Stimulated activated CD8-positive, alpha-beta memory T cell treated with anti-CD3 and anti-CD28 coated beads, Interleukin-4, amount 100 ng/mL, for 4 hours (primary cell): ENCODE measurements at places on chromosomes 6 and 20.

- no peak for DNase-seq
Observed at GRCh38 chr20:56634307-56634706, 5.2 kb downstream of the TFAP2C start.

GRCh38 chr6:149331043-149331807, 13.7 kb downstream of the TAB2 start:
- DNase-seq: no peak

DNA sequence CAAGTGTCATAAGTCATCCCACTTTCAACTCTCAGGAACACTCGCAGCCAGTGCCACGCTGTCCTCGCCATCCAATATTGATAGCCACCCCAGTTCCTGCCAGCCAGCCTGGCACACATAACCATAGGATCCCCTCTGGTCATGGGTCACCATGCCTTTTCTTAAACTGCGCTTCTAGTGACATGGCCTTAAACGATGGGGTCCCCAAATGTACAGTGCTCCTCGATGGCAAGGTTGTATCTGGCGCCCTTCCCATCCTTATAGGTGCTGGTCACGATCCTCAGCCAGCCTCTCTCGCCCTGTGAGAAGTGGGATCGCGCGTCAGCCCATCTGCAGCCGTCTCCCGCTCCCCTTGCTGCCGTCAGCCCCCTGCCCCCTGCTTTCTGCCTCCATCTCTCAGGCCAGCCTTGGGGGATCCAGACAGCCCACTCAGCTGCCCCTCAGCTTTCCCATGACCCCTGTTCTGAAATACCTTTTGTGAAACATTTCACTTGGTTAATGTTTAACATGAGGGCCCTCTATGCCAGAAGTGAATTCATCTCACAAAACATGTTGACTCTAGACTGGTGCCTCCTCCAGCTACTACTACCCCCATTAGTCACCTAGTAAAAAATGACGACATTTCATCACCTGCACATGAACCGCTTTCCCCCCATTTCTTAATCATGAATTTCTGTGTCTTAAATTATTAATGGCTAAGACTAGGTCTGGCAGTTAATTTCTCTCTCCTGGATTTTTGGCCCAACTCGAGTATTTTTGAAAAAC, 11.4 kb downstream of the CTSZ start:
- DNase-seq: no peak

DNA sequence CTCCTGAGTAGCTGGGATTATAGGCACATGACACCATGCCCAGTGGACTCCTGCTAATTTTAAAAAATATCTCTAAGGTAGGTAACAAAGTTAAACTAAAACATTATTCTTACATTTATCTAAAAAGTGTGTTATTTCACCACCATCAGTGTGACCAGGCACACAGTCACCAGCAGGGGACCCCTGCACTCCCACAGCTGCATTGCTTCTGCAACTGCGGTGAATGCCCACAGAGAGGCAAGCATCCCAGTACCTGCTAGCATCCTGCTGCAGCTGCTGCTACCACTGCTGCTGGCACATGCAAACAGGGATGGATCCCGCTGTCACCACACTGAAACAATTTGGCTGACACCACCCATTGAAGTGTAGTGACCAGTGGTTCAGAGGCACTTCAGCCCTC, 21.9 kb upstream of the EPB41L2 start:
- no peak for DNase-seq

- DNase-seq: no peak
Observed at GRCh38 chr6:160070427-160070826, 51.2 kb upstream of the SLC22A1 start.

- no peak for DNase-seq
Observed at GRCh38 chr20:61046721-61047351, 205.2 kb upstream of the CDH4 start.

DNA sequence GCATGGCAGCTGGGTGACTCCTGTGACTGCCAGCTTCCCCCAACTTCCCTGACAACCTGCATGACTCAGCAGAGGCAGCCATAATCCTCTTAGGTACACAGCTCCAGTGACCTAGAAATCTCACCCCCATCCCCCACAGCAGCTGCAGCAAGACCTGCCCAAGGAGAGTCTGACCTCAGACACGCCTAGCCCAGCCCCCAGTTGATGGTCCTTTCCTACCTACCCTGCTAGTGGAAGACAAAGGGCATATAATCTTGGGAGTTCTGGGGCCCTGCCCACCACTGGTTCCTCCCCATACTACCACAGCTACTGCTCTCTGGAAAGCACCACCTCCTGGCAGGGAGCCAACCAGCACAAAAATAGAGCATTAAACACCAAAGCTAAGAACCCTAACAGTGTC, 90.2 kb downstream of the F13A1 start:
- no peak for DNase-seq

DNA sequence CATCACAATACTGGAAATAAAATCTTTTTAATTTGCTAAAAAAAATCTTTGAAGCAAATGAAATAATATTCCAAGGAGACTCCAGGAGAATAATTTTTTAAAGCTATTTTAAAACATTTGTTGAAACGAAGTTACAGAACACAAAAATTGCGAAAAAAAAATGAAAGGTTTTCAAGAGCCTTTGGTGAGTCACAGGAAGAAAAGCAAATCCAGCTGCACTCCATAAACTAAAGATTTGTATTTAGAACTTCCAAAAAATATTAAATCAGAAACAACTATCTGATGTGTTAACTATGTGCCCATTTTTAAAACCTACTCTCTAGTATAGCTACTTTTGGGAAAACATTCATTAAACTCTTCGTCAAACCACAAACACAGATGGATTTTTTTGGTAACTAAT, 23.6 kb downstream of the PDSS2 start:
- DNase-seq: no peak

GRCh38 chr20:47998736-47999135, 213.5 kb upstream of the SULF2 start:
- DNase-seq: no peak

DNA sequence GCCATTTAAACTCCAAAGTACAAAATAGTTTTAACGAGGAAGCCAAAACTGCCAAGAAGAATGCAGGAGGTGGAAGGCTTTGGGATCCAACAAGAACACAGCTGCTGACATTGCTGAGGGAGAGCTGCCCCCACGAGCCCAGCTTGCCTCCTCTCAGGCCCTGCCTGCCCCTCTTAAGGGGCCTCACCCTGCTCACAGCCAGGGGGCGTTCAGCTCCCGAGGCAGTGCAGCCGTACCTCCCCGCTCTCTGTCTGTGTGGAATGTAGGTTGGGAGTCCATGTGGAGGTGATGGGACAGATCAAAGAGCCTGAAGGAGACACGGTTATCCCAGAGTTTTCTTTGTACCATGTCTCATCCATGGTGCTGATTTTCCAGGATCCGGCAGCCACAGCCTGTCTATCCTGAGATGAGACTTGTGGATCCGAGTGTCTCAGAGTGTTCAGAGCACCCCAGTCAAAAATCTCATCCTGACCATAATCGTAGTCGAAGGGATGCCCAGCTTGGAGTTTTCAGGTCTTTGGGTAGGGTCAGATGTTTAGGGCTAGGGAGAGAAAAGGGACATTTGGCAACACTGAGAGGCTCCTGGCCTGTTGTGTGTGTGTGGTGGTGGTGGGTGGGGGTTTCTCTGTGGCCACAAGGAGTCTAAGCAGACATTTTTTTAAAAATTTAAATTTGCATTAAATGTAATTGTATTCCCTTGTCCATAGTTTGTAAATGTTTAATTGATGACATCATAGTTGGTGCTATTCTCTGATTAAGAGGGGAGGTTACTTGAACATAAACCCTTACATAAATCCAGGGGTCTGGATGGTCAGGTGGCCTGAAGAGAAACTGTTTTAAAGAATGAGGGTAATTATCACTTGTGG, 111.4 kb upstream of the CLDN20 start:
- DNase-seq: no peak

DNA sequence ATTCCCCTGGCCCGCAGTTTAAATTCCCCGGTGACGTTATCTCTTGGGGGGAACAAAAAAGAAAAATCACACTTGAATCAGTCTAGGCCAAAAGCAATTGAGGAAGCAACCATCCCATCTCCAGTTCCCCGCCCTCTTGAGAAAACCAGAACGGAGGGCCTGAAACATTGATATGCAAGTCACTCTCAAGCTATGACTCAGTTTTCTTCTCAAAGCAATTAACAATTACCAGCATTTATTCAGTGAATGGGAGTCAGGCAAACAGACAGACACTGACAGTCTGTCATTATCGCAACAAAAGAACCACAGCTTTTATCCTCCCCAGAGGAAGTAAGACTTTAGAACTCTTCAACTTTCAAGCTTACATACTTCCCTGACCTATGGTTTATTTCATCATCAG, 100.9 kb downstream of the OPRM1 start:
- DNase-seq: no peak

DNA sequence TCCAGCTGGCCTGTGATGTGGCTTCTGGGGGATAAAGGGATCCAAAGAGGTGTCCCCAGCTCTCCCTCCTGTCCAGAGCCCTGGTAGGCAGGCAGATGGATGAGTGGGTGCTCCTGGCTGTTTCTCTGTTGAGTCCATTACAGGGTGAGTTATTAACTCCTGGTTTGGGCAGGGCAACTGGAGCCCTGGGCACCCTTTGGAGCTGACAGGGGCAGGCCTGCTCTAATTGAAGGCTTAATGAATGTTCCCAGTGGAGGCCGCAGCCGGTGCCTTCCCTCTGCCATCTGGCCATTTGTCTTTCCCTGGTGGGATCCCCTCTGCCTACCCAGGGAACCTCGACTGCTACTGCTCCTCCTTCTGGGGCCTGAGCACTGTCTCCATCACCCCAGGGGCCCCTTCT, 44.7 kb upstream of the MLN start:
- DNase-seq: no peak

- DNase-seq: no peak
Observed at GRCh38 chr6:5379647-5380242, 118.4 kb downstream of the FARS2 start.

GRCh38 chr6:166603043-166603690, 16.7 kb upstream of the RAMACL start:
- no peak for DNase-seq

DNA sequence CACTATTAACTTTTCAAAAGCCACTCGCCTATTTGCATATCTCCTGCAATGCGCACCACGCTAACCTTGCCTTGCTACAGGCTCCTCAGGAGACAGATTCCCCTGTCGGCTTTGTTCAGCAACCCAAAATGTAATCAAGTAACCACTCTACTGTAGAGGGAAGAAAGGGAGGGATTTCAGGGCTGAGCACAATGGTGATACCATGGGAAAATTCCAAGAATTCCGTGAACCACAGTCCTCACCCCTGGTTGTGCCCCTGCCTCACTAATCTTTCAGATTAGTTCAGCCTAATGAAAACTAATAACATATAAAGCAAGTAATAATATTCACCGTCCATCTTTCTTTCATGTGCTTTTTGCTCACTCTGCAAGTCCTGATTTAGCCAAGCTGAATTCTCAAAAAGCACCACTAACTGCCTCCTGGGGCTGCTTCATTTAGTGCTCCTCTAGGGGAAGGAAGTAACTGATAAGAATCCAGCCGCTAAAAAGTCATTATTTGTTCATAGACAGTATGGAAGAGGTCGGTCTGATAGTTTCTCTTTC, 6.6 kb downstream of the CITED2 start:
- no peak for DNase-seq

DNA sequence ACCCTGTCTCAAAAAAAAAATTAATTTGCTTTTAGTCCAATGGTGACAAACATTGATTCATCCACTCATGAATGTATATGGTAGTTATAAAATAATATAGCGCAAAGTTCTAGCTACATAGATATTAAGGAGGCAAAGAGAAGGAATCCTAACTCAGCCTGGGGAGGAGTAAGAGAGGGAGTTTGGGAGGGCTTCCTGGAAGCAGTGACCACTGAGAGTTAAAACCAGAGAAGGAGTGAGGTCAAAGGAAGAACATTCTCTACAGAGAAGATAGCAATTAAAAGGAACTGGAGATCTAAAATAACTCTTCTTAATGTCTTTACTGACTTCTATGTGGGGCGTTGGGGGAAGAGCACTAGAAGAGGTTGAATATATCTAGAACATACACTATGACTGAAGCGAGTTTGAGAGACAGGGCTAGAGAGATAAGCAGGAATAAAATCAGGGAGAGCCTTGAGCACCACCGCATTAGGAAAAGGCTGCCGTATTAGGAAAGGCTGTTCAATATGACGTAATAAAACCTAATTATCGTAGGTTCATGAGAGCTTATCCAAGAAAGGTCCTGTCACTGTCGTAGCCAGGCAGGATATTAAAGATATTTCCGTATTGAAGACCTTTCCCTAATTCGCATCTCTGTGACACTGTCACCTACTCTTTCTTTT, 81.8 kb upstream of the CNKSR3 start:
- no peak for DNase-seq

GRCh38 chr6:33781131-33781975, 7.6 kb downstream of the LEMD2 start:
- DNase-seq: no peak

- no peak for DNase-seq
Observed at GRCh38 chr6:22965889-22966288, 396.5 kb downstream of the HDGFL1 start.

DNA sequence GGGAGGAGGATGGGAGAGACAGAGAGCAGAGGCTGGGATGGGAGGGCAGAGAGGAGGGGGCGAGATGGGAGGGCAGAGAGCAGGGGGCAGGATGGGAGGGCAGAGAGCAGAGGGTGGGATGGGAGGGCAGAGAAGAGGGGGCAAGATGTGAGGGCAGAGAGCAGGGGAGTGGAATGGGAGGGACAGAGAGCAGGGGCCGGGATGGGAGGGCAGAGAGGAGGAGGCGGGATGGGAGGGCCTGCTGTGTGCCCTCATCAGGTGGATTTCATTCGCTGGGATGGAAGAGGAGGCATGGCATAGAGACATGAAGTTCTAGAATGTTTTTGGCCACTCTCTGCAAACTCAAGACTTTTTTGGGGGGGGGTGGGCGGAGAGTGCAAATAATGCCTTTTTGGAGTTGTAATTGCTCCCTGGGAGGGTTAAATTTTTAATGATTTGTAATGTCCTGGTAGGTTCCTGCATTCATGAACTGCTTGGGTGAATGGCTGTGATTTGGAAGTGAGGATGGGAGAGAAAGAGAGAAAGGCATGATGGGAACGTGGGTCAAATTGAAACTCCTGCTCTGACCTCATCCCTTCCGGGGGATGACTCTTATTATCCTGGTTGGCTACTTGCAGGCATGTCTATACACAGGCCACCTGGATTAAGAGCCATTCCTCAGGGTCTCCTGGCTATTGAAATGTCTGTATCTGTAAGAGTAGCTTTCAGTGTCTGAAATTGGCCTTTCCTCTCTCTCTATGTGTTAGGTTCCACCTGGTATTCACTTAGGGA, 162.4 kb upstream of the AGPAT4 start:
- no peak for DNase-seq

GRCh38 chr6:27668442-27669294, 195.8 kb upstream of the ZNF184 start:
- no peak for DNase-seq
